ENCODE measurements at places on chromosomes 2 and 18.

DNA sequence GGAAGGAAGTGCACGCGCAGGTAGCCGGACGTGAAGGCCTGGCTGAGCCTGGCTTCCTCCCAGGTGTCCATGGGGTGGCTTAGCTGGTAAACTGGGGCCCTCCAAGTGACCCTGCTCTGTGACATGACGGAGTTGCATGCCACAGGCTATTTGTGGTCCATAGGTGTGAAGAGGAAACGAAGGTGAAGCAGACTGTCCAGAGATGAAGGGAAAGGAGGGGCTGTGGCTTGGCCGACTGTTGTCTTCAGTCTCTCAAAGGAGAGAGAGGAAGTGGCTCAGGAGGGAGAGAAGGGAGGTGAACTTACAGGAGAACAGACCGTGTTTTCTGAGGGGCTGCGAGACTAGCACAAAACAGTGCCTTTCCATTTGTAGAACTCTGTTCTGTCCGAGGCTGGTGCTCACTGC lies 19.3 kb downstream of the INPP5D start:
- no peaks in the 10 kb centered on the region for H3K27me3 ChIP-seq
- no peak overlapping the region for H3K27ac ChIP-seq
- H3K4me3 ChIP-seq, result no peak overlapping the region
- DNase-seq, result no peak
- peaks cover 14% of the 10 kb centered on the region for H3K4me1 ChIP-seq
- no peaks in the 10 kb centered on the region for H3K36me3 ChIP-seq

DNA sequence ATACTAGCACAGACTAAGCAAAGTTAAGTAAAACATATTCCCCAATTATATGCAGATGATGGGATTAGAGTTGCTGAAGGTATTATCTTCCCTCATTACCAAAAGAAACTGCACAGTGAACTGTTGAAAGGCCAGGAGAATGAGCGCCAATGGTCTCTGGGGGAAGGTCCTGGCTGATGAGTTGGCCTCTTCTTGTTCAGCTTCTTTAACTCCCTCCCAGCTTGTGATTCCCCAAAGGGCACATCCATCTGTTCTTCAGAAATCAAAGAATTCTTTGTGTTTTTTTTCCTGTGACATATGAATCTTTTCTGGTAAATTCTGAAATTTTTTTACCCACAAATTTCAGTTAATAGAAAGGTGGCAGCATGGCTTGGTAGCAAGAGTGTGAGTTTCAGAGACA lies 667.6 kb downstream of the CNTNAP5 start:
- no peak for DNase-seq
- H3K27me3 ChIP-seq, result no peaks in the 10 kb centered on the region
- no peaks in the 10 kb centered on the region for H3K4me1 ChIP-seq
- H3K36me3 ChIP-seq, result no peaks in the 10 kb centered on the region
- H3K4me3 ChIP-seq, result no peak overlapping the region
- H3K27ac ChIP-seq, result no peak overlapping the region

- H3K4me1 ChIP-seq, result peaks cover 35% of the 10 kb centered on the region
- no peak overlapping the region for H3K27ac ChIP-seq
- H3K36me3 ChIP-seq, result no peaks in the 10 kb centered on the region
- H3K4me3 ChIP-seq, result peak overlapping the region; percentile 23
- H3K27me3 ChIP-seq, result peaks cover 31% of the 10 kb centered on the region
These were observed 877 bp downstream of the INHBB start for GRCh38 chr2:120346667-120347358.

- H3K4me1 ChIP-seq, result no peaks in the 10 kb centered on the region
- no peak overlapping the region for H3K27ac ChIP-seq
These were observed 36.4 kb upstream of the ZCCHC2 start for GRCh38 chr18:62486290-62486964.

DNA sequence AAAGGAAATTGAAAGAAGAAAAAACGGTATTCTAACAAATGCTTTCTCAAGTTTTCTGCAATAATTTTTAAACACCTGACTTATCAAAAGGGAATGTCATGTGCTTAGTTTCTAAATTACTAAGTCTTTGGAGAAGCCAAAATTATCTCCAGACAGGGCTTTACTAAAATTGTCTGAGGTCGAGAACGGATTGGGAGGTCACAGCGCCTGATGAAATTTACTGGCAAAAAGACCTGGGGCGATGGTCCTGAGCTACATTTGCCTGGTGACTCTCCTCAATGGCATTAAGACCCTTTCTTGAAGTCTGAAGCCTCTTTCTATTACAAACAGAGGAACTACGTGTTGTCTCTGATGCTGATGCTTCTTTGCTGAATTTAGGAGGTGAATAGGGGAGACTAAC lies 291.8 kb upstream of the SESTD1 start:
- DNase-seq, result no peak
- H3K27me3 ChIP-seq, result no peaks in the 10 kb centered on the region
- H3K4me3 ChIP-seq, result no peak overlapping the region
- H3K4me1 ChIP-seq, result no peaks in the 10 kb centered on the region
- no peak overlapping the region for H3K27ac ChIP-seq
- no peaks in the 10 kb centered on the region for H3K36me3 ChIP-seq

DNA sequence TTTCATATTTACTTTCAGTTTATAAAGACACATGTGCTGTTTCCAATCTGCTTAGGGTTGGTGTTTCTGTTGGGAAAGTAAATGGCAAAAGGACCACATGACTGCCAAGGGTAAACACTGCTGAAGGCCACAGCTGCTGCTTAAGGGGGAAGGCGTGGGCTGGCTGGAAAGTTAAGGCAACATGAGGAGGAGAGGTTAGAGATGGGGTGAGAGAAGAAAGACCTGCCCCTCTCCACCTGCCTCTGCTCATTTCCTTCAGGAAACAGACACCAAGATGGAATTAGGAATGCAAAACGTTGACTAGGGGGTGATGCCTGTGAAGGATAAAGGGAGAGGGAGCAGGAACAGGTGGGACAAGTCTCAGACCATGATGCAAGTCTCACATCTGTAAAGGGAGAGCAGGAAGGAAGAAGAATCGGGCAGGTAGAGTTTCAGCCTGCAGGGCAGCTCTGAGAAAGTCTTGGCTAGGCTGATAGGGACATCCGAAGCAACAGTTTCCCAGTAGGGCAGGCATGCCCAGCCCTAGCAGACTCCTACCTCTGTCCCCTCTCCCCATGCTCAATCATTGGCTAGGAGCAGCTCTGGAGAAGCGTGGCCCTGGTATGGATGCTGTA lies 86.0 kb downstream of the CDC42EP3 start:
- no peak for DNase-seq
- no peaks in the 10 kb centered on the region for H3K36me3 ChIP-seq
- no peak overlapping the region for H3K4me3 ChIP-seq
- peaks cover 48% of the 10 kb centered on the region for H3K4me1 ChIP-seq
- H3K27ac ChIP-seq, result no peak overlapping the region

DNA sequence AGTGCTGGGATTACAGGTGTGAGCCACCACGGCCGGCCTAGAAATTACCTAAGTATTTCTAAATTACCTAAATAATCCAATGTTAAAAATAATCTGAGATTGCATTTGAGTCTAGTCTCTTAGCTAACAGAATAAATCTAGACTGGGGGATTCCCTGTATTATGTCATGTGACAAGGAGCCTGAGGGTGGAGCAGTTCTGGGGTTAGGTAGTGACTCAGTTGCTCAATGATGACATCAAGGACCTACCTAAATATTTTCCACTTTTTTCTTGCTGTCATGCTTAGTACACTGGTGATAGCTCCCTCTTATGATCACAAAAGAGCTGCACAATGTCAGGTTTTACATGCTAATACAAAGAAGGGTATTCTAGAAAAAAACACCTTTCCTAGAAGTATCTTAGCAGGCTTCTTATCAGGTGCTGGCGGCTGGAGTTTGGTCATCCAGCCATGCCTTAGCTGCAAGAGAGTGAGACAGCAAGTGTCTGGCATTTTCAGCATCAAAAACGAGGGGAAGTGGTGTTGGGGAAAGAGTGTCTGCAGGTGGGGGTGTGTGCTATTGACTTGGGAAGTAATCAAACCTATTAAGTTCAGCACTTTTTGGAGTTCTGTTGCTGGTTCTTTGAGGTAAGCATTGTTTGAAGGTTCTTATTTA lies 17.5 kb upstream of the CEP192 start:
- no peaks in the 10 kb centered on the region for H3K36me3 ChIP-seq
- H3K4me1 ChIP-seq, result peaks cover 3% of the 10 kb centered on the region
- no peak overlapping the region for H3K27ac ChIP-seq
- DNase-seq, result no peak

DNA sequence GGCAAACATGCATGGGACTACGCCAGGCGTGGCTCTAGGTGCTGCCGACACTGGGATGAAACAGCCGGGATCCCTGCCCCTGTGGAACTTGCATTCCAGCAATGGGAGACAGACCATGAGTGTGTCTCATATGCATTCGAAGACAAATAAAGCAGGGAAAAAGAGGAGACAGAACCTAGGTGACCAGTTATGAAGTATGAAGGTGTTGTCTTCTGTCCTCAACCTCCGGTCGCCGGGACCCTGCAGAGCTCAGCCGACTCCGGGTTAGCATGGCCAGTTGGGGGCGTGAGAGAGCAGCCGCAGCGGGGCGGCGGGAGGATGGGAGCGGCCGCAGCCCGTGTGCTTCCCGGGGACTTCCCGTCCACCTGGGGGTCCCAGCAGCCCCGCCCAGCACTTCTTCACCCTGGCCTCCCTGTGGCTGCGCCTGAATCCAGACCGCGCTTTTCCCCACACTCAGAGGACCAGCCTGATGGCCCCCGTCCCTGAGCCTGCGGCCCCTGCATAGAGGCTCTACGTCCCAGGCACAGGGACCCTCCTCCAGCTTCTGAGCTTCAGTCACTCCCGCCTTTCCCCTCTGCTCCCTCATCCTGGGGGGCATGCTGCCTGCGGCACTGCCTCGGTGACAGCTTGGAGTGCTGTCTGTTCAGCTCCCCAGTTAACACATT lies 11.4 kb downstream of the ID2 start:
- no peak for DNase-seq
- no peak overlapping the region for H3K27ac ChIP-seq
- H3K4me1 ChIP-seq, result no peaks in the 10 kb centered on the region

DNA sequence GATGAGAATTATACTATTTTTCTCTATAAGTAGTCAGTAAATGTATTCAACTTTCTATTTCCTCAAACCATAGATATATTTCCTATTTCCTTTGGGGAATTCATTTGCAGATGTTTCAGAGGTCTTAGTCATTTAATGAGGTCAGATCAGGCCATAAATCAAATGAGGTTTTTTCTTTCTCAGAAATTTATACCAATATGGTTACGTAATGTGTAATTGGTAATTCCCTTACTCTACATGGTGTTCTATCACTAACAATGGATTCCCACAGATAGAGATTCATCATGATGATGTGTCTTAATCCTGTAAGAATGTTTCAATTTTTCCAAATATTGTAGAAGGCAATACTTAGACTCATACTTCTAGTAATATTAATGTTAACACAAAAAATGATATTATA lies 108.0 kb downstream of the DPP4 start:
- no peaks in the 10 kb centered on the region for H3K36me3 ChIP-seq
- H3K27me3 ChIP-seq, result no peaks in the 10 kb centered on the region
- DNase-seq, result no peak

GRCh38 chr18:22169889-22170420 lies 566 bp downstream of the GATA6 start:
- H3K27me3 ChIP-seq, result peaks cover 3% of the 10 kb centered on the region
- H3K27ac ChIP-seq, result peak overlapping the region; percentile 99
- H3K4me3 ChIP-seq, result peak overlapping the region; percentile 97

GRCh38 chr2:1835581-1836201 lies 91.4 kb upstream of the PXDN start:
- no peak overlapping the region for H3K27ac ChIP-seq
- no peaks in the 10 kb centered on the region for H3K4me1 ChIP-seq
- H3K4me3 ChIP-seq, result no peak overlapping the region
- H3K27me3 ChIP-seq, result no peaks in the 10 kb centered on the region
- DNase-seq, result no peak
- H3K36me3 ChIP-seq, result no peaks in the 10 kb centered on the region

GRCh38 chr2:118085173-118086023 lies 2.9 kb upstream of the INSIG2 start:
- H3K27me3 ChIP-seq, result no peaks in the 10 kb centered on the region
- H3K36me3 ChIP-seq, result no peaks in the 10 kb centered on the region
- H3K4me1 ChIP-seq, result peaks cover 16% of the 10 kb centered on the region
- no peak overlapping the region for H3K27ac ChIP-seq

GRCh38 chr2:233846387-233847247 lies 7.7 kb downstream of the HJURP start:
- no peaks in the 10 kb centered on the region for H3K4me1 ChIP-seq
- no peak overlapping the region for H3K4me3 ChIP-seq
- no peak for DNase-seq
- peaks cover 27% of the 10 kb centered on the region for H3K36me3 ChIP-seq

DNA sequence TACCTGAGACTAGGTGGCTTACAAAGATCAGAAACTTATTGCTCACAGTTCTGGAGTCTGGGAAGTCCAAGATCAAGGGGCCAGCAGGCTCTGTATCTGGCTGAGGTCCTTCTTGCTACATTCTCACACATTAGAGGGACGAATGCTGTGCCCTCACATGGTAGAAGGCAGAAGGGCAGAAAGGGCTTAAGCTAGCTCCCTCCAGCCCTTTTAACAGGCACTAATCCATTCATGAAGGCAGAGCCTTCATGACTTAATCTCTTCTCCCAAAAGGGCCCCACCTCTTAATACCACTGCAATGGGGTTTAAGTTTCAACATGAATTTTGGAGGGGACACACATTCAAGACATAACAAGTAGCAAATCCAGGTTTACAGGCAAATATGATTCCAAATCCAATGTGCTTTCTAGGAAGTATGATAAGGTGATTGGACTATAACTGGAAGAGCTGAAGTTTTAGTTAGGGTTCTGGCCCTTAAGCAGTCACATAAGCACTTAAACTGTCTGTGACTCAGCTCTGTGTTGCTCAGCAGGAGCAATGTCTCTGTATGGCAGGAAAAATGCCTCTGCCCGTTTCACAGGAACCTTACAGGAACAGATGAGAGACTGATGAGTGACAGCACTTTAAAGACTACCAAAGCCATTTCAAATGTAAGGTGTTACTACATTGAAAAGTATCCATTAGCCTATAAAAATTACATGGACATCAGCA lies 119.6 kb upstream of the PTPRM start:
- no peaks in the 10 kb centered on the region for H3K27me3 ChIP-seq
- no peaks in the 10 kb centered on the region for H3K36me3 ChIP-seq
- peaks cover 8% of the 10 kb centered on the region for H3K4me1 ChIP-seq
- H3K27ac ChIP-seq, result no peak overlapping the region
- DNase-seq, result no peak

DNA sequence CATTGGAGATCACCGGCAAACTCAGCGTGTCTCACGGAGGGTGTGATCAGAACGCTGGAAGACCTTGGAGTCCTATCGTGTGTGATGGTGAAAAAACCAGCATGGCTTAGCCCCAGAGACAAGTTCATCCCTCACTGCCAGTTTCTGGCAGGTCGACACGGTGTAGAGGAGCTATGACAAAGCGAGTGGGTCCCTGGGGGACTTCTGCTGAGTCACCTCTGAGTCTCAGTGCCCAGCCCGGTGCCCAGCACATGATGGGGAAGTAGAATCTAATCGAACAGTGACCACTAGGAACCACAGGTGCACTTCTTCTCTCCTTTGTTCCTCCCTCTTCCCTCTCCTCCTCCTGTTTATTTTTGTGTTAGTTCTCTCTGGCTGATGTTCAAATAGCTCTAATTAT lies 45.9 kb upstream of the KCNF1 start:
- H3K27ac ChIP-seq, result peak overlapping the region; percentile 58
- H3K4me1 ChIP-seq, result peaks cover 70% of the 10 kb centered on the region
- H3K27me3 ChIP-seq, result no peaks in the 10 kb centered on the region
- H3K36me3 ChIP-seq, result no peaks in the 10 kb centered on the region
